Activated T-cell treated with anti-CD3 and anti-CD28 coated beads, Interleukin-2, amount 50 U/mL, for 1 hour (primary cell): ENCODE measurements at places on chromosomes 13 and 19.

DNA sequence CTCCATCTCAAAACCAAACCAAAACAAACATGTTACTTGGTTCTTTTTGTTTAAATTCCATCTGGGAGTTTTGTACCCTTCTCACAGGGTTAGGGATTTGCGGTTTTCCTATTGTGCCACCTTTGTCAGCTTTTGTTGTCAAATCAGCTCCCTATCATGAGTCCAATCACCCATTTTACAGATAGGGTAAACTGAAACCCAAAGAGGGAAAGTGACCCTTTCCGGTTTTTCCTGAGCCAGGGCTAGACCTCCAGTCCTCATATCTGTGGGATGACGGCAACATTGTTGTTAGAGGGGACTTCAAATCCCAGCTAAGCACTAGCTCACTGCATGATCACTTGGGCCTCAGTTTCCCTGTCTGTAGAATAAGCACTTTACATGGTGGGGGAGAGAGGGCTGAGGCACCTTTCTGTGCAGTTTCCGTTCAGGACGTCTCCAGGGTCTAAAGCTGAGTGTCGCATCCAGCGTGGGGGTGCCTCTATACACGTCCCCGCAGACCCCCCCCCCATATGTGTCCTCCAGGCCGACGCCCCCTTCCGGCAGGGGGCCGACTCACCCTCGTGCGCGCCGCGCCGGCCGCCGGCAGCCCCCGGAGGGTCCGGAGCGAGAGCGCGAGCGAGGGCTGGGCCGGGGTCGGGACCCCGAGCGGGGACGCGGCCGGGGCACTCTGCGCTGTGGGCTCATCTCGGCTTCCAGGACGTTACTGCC lies 3.9 kb downstream of the CCDC194 start:
- DNase-seq: no peak

GRCh38 chr13:99197117-99197651 lies 3.5 kb upstream of the UBAC2 start:
- DNase-seq: no peak

DNA sequence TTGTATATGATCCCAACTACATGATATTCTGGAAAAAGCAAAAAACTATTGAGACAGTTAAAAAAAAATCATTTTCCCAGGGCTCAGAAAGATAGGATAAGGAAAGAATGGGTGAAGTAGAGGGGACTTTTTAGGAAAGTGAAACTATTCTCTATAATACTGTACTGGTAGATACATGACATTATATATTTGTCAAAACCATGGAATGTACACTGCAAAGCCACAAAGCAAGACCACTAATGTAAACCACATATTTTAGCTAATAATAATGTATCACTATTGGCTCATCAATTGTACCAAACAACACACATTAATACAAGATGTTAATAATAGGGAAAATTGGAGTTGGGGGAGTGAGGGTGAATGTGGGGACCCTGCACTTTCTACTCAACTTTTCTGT lies 182.6 kb downstream of the EFNB2 start:
- DNase-seq: no peak

- no peak for DNase-seq
Observed at GRCh38 chr13:33280923-33281322, 4.6 kb downstream of the STARD13 start.

DNA sequence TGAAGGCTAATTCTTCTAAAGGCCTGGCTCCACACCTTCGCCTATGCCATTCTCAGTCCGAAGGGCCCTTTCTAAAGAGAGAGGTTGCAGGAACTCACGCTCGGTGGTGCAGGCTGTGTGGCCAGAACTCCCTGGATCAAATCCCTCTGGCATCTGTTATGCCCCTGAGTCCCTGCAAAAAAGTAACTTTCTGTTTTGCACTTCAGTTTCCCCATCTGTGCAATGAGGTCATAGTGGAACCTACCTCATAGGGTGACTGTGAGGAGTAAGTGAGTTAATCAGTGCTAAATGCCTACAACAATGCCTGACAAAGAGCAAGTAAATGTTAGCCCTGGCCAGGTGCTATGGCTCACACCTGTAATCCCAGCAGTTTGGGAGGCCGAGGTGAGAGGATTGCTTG lies 7.3 kb downstream of the IGSF23 start:
- no peak for DNase-seq

DNA sequence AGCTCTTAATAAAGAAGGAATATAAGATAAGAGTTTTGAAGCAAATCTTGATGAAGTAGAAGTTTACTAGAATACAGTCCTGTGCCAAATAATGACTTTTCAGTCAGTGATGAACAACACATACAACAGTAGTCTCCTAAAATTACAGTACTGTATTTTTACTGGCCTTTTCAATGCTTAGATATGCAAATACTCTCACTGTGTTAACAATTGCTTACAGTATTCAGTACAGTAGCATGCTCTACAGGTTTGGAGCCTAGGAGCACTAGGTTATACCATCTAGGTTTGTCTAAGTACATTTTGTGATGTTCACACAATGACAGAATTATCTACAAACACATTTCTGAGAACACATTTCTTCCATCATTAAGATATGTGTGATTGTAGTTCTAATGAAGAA lies 316.7 kb upstream of the KLHL1 start:
- no peak for DNase-seq

- no peak for DNase-seq
Observed at GRCh38 chr19:38745316-38745715, 1.0 kb upstream of the CAPN12 start.

DNA sequence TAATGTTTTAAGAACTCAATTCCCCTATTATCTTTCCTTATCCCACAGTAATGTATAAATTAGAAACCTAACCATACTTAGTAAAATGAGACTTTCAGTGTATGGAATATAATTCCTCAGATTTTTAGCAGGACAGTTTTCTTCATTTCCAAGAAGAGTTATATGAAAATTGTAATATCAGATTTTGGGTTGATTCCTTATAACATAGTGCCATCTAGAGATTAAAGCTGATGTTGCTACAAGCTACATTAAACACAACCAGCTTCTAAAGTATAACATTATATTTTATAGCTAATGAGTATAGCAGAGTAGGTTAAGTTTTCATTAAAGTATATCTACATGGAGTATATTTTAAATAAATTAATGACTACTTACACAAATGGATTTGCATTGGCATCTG lies 99.7 kb upstream of the MIR17HG start:
- no peak for DNase-seq

- DNase-seq: no peak
Observed at GRCh38 chr19:9178901-9179300, at the start of gene OR7D2. OR7D2 (plus strand) TSS chr19:9178979; CDS start chr19:9185782, 6,803 bp downstream.

- DNase-seq: no peak
Observed at GRCh38 chr19:33187183-33187540, 7.0 kb upstream of the LRP3 start.

GRCh38 chr13:76622315-76623040 lies 263.7 kb downstream of the KCTD12 start:
- no peak for DNase-seq

DNA sequence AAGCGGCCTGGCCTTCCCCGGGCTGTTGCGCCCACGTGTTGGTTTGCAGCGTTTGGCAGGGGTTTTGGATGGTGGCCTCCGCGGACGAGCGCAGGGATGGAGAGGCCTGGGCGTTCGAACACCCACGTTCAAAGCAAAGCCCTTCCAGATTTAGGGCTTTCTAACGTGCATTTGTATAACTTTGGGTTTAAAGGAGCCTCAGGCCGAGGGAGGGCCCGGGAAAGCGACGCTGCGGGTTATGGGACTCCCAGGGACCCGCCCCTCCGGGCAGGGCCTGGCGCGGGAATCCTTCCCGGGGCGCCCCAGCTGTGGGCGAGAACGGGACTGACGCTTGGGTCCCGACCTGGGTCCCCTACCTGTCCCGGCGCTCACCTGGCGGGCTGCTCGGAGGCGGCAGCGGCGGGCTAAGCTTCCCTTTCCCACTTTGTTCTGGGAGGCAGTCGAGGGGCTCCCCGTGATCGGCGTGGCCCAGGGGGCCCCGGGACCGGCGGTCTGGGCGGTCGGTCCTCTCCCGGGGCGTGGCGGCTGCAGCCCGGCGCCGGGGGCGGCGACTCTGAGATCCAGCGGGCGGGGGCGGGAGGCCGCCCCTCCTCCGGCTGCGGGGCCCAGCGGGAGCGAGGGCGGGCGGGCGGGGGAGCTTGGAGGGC lies at the start of gene FBXO17:
Gene FBXO17, minus strand, starts transcription at position 529 of the 647 bp plus-strand sequence. CDS start 25,423 bp downstream, outside the sequence.
- no peak for DNase-seq

- DNase-seq: no peak
Observed at GRCh38 chr13:89897681-89898080, 1449.8 kb upstream of the MIR17HG start.

- no peak for DNase-seq
Observed at GRCh38 chr13:112928972-112929782, 39.8 kb upstream of the MCF2L start.
